Effector memory CD4-positive, alpha-beta T cell (primary cell): ENCODE measurements at places on chromosomes 5 and 9.

GRCh38 chr9:114611516-114612271 lies 603 bp downstream of the TMEM268 start:
- no peak for DNase-seq

DNA sequence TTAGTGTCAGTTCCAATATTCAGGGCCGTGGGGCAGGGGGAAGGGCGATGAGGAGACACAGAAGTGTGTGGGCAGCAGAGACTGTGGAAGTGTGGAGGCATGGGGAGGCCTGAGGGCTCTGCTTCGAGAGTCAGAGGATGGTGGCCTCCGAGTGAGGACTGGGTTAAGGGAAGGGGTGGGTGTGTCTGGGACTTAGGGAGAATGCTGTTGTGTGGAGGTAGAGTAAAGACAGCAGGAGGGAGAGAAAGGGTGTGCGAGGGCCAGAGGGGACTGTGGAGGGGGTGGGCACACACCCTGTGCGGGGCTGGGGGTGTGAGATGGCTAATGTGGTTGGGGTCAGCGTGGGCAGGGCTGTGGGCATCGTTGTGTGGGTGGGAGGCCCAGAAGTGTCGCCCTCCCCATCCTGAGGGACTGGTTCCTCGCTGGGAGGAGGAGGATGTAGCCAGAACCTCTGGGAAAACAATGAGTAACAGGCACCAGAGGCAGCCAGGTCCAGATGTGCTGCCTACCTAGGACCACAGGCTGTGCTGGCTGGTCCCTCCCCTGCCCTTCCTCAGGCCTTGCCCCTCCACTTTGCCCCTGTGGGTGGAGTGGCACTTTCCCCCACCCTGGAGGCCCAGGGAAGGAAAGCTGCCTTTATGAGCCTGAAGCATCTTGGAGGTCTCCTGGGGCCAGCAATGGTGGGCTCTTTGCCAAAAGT lies 4.2 kb downstream of the USP20 start:
- no peak for DNase-seq

DNA sequence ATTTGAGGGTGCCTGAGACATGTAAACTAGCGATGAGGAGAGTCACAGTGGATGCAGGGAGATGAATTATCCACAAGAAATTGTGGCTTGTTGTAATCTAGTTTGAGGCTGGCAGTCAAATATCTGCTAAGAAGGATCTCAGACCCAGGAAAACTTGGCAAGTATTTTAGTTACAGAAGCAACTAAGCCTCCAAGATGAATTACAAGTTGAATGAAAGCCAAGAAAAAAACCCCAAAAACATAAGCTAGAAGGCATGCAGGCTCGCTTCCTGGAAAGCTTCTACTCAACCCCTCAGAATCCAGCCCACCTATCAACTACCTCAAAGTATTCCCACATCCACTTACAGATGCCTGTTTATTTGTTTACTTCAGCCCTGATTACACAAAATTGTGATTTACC lies 696.9 kb downstream of the MAT2B start:
- no peak for DNase-seq

GRCh38 chr5:144549580-144549979 lies 378.9 kb downstream of the KCTD16 start:
- no peak for DNase-seq

DNA sequence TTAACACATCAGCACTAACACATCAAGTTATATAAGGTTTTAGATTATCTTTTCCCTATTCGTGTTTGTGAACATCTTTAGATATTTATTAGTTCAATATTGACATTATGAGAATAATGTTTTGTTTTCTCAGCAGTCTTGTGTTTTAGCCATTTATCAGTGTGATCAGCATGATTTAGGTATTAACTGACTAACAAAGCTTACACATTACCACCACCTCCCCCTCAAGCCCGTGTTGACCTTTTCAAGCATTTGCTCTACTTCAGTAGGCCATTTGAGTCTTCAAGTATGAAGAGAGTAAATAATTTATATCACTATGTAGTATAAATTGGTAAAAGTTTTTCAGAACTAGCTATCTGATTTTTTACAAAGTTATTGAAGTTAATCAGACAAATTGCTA lies 6.9 kb downstream of the PBX3 start:
- DNase-seq: no peak

GRCh38 chr9:20837166-20837565 lies 153.1 kb downstream of the FOCAD start:
- DNase-seq: no peak

DNA sequence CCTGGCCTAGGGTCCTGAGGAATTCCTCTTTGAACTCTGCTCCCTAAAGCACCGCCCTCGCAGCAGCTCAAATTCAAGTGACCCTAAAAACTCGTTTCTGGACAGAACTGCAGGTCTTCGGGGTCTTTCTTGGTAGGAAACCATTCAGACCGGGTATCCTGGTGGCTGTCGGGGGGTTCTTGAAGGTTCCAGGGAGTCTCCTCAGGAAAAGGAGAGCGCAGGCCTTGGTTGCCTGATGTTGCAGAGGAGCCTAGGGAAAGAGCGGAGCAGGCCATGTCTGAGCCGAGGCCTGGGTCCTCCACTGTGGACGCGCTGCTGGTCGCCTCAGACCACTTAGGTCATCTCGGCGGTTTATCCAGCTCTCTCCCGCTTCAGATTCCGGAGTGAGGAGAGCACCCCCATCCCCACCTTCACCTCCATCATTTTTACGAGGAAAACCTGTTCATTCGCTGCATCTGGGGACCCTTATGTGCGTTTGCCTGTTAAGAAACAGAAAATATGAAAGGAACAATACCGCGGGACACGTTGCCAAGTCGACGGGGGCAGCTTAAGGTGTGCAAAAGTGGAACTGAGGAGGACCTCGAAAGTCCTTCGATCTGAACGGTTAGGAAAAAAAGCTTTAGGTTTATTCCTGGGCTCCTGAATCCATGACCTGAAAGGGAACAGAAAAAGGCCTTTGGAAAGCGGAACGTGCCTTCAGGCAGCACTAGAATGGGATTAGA lies 299.4 kb downstream of the PARP8 start:
- DNase-seq: no peak

DNA sequence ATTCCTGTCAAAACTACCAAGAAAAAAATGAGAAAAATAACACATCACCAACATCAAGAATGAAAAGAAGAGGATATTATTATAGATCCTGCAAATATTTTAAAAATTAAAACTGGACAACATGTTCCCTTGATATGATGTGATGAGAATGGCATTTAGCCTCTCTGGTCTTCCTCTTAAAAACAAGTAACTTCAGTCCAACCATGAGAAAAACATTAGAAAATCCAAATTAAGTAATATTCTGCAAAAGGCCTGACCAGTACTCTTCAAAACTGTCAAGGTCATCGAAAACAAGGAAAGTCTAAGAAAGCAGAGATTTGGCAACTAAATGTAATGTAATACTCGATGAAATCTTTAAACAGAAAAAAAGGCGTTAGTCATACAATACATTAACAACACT lies 167.1 kb upstream of the SNX2 start:
- no peak for DNase-seq

DNA sequence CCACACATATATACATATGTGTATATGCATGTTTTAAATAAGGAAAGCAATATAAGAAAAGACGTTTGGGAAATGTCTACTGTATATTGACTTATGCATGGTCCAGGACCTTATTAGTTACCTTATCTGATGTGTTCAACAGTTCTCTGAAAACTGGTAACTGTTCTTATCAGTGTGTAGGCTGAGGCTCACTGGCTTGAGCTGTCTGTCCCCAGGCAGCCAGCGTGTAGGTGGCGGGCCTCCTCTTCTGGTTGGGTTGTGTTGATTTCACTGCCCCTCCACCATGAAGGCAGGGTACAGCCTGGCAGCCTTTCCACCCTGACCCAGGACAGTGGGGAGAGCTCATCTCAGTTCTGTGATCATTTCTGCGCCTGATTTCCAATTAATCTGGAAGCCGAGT lies 38.7 kb upstream of the SEMA4D start:
- no peak for DNase-seq

GRCh38 chr5:175468892-175469291 lies 9.5 kb upstream of the SFXN1 start:
- DNase-seq: no peak

DNA sequence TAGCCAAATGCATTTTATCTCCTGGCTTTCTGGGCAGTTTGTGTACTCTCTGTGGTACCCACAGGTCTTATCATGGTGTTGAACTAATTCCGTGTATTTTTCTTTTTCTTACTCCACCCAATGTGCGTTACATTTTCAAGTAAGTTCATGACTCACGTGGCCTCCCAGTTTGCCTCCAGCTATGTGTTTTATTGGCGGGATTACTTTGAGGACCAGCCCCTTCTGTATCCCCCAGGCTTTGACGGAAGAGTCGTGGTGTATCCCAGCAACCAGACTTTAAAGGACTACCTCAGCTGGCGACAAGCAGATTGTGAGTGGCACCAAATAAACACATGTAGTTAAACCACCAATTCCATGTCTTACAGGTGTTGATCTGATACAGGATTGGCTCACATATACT lies 3.2 kb downstream of the THG1L start:
- DNase-seq: no peak

DNA sequence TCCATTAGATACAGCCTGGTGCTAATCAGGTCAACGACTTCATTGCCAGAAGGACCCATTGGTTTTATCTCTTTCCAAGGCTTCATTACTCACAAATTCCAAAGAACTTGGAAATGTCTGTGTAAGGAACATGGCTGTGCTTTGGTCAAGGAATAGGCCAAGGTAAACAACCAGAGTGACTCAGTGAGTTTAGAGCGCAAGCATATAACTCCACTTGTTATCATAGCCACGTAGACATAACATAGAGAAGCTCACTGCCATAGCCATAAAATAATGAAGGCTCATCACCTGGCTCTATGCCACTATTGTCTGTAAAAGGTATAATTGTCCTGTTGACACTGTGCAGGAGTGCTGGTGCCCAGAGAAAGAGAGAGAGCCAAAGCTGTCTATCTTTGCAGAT lies 139.3 kb upstream of the PLCXD3 start:
- no peak for DNase-seq

DNA sequence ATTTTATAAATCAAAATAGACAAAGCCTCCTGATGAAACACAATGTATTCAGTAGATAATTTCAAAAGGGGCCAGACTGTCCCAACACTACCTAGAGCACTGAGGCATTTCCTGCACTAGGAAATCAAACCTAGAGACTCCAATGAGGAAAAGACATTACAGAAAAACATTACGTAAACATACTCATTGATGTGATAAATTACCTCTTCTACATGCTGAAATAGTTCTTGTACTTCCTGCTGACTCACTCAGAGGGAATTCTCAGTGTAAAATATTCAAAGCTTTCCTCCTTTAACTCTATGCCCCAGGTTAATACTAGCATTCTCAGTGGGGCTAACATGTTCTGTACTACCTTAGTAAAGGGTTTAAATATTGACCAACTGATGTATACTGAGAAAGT lies 178.0 kb downstream of the ESM1 start:
- no peak for DNase-seq
